ENCODE measurements at places on chromosomes 6 and 20. TPM values are rescaled to one million over a fixed set of nuclear protein-coding genes. Genes with fewer than 3 reads are reported as not detected.

The PSORS1C2 gene
- total RNA-seq: not detected

The ARFGAP1 gene
- total RNA-seq: 36.3 TPM

DNA sequence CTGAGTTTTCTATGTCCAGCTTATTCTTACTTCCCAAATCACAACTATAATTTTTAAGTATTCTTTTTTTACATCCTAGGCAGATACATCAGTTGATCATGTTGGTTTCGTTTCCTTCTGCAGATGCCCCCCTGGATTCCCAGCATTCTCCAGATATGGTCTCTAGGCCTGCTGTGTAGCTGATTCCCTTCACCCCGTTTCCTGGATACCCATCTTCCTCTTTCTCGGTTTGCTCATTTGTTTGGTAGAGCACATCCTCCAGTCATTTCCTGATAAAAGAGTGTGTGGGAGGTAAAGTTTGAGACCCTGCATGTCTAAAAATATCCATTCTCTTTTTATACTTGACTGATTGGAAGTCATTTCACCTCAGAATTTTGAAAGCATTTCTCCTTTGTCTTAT, 66.4 kb downstream of the ANKS1A start:
- H3K4me1 ChIP-seq: no peaks in the 10 kb centered on the region
- H3K4me3 ChIP-seq: no peak overlapping the region
- DNase-seq: no peak
- H3K36me3 ChIP-seq: no peaks in the 10 kb centered on the region
- H3K27me3 ChIP-seq: no peaks in the 10 kb centered on the region

The MTFR2 gene
- 2.5 TPM for total RNA-seq

DNA sequence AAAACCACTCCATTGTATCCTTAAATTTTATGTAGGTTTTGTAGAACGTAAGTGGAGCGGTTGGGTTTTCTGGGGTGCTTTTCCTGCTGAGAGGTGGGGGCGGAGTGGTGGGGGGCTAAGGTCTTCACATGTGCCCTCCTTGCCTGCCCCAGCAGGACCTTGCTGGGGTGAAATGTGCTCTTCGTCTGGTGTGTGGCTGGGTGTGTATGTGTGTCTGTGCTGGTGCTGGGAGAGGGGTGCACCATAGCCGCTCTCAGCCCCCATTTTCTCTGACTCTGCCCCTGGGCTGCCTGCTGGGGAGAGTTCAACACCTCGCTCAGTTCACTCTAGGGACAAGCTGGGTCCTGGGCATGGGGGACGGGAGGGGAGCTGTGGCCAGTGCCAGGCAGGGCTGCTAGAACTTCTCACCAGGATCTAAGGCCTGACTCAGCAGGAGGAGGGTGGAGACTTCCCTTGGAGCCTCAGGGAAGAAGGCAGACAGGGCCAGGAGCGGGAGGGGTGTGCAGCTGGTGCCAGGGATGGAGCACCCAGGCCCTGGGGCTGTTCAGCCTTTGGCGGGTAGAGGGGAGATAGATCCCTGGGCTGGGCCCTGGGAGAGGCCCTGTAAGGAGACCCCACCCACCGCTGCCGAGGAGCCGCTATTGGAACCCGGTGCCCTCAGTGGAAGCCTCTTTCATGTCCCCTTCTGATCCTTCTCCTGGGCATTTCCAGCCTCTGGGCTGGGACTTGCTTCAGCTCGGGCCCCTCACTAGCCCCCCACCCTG, 4.8 kb downstream of the SOX18 start:
- no peak overlapping the region for H3K4me3 ChIP-seq
- peaks cover 23% of the 10 kb centered on the region for H3K4me1 ChIP-seq
- H3K36me3 ChIP-seq: no peaks in the 10 kb centered on the region
- no peak for DNase-seq
- H3K27me3 ChIP-seq: peaks cover 29% of the 10 kb centered on the region

DNA sequence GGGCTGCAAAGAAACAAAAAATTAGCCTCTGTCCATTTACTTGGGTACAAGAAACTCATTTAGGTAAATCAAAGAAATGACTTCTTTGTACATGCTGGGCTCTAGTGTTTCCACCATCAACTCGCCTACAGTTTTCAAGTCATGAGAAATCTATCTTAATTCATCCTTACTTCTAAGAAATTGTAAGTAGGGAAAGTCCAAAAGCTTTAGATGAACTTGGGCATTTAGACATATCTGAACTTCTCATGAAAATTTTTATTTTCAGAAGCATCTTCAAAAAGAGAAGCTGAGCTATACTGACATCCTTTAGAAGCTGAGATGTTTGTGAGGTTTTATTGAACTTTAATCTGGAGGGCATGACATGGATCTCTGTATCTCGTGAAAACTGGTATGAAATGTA, 117.3 kb downstream of the MYB start:
- H3K27ac ChIP-seq: no peak overlapping the region
- H3K27me3 ChIP-seq: no peaks in the 10 kb centered on the region
- no peaks in the 10 kb centered on the region for H3K4me1 ChIP-seq
- no peak overlapping the region for H3K4me3 ChIP-seq

GRCh38 chr6:116047173-116047933, 13.3 kb downstream of the FRK start:
- no peak overlapping the region for H3K27ac ChIP-seq
- H3K4me1 ChIP-seq: no peaks in the 10 kb centered on the region
- no peaks in the 10 kb centered on the region for H3K36me3 ChIP-seq
- H3K27me3 ChIP-seq: no peaks in the 10 kb centered on the region
- H3K4me3 ChIP-seq: no peak overlapping the region
- DNase-seq: no peak

DNA sequence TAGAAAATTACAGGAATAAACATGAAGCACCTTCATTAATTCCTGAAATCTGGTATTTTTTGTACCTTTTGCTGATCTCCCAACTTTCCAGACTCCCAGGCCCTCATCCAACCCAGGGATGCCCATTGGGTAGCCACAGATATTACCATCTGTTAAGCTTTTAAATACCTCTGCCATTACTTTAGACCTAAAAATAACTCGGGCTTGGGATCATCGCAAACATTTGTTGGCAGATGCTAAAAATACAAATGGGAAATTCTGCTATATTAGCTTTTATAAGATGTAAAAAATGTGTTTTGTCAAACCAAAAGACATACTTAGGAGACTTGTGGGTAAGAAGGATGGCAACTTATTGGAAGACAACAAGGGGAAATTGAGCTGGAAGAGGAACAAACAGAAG, 376.1 kb downstream of the CENPW start:
- H3K27me3 ChIP-seq: no peaks in the 10 kb centered on the region
- DNase-seq: no peak
- H3K4me1 ChIP-seq: no peaks in the 10 kb centered on the region
- no peak overlapping the region for H3K4me3 ChIP-seq
- no peaks in the 10 kb centered on the region for H3K36me3 ChIP-seq

DNA sequence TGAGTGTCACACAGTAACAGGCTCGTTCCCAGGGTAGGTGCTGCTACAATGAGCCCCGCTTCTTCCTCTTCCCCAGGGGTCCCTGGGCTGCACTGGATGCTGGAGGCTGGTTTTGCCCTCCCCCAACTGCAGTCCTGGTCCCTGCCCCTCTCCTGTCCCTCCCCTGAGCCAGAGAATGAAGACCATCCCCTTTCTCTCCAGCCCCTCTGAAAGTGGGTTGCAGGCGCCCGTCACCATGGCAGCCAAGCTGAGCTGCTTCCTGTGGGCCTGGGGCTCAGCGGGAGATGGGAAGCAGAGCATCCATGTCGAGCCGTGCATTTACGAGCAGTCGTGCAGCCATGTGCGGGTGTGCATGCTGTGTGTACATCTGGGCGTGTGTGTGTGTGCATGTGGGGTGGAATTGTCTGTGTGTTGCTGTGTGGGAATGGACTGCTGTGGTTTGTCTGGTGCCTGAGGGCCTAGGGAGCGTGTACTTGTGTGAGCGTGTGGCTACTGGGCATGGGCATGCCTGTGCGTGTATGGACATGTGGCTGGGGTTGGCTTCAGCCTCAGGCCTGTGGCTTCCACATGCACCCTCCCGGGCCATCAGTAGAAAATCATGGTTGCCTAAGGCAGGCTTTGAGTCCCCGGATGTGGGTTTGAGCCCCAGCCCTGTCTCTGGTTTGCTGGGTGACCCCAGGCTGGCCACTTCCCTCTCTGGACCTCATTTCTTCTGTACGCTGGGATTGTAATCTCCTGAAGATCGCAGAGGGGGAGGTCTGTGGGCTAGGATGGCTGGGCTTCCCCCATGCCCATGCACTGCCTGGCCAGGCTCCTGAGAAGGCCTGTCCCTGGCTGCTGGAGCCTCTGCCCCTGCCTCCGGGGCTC, 48.8 kb downstream of the SRC start:
- no peak overlapping the region for H3K4me3 ChIP-seq
- H3K36me3 ChIP-seq: peaks cover 14% of the 10 kb centered on the region
- no peaks in the 10 kb centered on the region for H3K27me3 ChIP-seq
- no peak for DNase-seq

DNA sequence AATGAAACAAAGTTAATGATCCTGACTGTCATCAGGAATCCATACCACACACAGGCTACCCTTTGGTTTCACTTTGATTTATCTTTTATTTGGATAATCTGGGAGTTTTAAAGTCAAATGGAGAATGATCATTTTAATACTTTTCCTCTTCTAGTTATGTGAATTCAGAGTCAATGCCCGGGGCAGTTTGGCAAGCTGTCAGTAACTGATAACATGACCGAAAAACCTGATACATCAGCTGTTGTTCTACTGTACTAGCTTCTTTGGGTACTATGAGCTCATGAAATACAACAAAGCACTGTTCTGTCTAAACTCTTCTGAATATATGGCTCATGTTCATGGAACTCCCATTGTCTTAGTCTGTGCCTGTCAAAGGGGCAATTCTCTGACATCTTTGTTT, 30.2 kb downstream of the KLHL31 start:
- no peak overlapping the region for H3K4me3 ChIP-seq
- no peaks in the 10 kb centered on the region for H3K27me3 ChIP-seq
- DNase-seq: no peak
- no peaks in the 10 kb centered on the region for H3K36me3 ChIP-seq
- H3K27ac ChIP-seq: no peak overlapping the region
- no peaks in the 10 kb centered on the region for H3K4me1 ChIP-seq

DNA sequence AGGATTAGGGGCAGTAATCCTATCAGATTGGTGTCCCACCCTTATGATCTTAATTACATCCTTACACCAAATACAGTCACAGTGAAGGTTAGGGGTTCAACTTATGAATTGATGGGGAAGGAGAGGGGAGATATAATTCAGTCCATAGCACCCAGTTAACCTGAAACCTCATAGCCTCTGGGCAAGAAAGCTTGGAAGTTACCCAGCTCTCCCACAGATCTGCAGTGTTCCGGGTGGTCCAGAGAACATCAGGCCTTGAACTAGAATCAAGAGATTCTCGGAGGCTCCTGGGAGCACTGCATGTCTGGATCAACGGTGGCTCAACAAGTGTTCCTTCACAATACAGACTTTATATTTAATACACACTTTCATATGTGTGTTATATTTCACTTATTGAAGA, 392.6 kb upstream of the MARCKS start:
- H3K4me3 ChIP-seq: no peak overlapping the region

DNA sequence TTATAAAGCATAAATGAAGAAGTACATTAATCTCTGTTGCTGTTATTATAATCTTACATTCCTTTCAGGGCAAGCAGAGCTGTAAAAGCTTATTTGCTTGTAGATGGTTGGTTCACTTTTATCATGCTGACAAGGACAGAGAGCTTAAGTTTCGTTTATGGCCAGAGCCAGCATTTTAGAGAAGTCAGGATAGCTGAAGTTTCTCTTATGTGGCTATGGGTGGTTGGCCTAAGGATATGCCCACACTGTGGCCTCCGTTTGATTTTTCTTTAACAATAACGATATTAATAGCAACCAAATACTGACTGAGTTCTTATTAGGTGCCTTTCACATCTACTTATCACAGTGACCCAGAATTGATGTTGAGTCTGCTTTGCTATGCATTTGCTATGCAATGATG, 78.5 kb downstream of the FARS2 start:
- no peak for DNase-seq
- H3K27me3 ChIP-seq: no peaks in the 10 kb centered on the region
- no peaks in the 10 kb centered on the region for H3K4me1 ChIP-seq
- no peak overlapping the region for H3K4me3 ChIP-seq

Measured in thymus (tissue), 14 donors.